Stimulated activated CD4-positive, alpha-beta T cell treated with anti-CD3 and anti-CD28 coated beads, Interleukin-12 subunit alpha, Interleukin-12 subunit beta, amount 100 ng/mL, for 48 hours (primary cell): ENCODE measurements at places on chromosomes 3 and 15.
A peak's percentile ranks its signal among the peaks of the same experiment; 100 is the strongest.

DNA sequence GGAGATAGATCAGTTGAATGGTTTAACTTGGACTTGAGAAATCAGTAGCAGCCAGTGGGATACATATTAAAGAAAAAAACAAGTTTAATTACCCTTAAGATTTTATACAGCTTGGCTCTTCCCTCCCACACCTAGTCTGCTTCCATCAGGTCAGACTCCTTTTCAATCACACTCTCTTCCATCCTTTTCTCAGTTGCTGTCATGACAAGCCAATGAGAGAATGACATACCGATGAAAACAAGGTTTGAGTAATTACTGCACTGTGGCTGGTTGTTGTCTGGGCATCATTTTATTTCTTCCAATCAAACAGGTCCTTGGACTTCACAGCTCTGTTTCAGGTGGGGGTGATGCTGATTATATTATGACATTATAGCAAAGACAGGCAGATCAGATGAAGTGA is 424.6 kb downstream of the ZBTB20 start:
- DNase-seq = no peak

DNA sequence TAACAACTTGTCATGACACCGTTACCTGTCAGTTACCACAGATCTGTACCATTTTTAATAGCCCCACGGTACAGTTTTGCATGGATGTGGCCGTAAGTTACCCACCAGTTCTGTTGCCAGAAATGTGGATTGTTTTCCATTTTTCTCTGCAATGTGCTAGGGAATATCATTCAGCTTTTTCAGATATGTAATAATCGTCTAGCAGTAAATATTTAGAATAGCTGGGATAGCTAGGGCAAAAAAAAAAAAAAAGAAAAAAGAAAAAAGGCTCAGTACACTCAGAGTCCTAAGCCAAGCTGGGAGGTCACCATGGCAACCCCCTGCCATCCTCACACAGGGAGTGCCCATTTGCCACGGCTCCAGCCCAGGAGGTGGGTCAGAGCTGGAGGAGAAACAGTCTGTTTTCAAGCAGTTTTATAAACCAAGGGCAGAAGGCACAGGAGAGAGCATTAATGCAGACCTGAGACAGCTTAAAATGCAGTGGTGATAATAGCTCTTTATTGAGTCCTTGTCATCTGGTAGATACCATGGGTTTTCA is 25.2 kb downstream of the PAQR5 start:
- no peak for DNase-seq

GRCh38 chr15:75943713-75944215 is 40.1 kb downstream of the FBXO22 start:
- no peak for DNase-seq

- DNase-seq = peak; percentile 42
Observed at GRCh38 chr3:181176601-181177000, 187.1 kb upstream of the DNAJC19 start.

DNA sequence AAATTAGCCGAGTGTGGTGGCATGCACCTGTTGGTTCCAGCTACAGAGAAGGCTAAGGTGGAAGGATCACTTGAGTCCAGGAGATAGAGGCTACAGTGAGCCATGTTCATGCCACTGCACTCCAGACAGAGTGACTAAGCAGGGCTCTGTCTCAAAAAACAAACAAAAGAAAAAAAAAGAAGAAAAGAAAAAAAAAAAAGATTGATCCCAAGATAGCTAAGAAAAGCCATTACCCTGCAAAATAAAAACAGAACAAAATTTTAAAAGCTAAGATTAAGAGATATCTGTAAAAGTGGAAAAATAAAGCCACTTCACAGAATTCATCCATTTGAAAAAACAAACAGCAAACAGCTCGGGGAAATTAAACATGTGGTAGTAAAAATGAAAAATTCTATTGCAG is 23.8 kb downstream of the LRRC2 start:
- no peak for DNase-seq

DNA sequence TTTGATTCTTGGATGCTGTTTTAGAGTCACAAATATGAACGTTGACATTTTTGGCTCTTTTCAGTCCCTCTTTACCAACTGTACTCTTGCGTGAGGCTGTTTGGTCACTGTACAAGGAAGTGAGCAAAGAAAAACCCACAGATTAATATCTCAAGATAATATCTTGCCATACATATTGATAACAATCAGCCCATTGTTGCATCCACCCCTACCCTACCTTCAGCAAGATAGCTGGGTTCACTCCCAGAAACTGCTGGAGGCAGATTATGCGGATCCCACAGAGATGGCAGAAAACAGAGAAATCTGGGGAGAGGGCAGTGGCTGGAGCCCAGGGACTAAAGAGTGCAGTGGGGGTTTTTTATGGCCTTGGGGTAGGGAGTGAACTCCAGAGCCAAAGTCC is 29.9 kb upstream of the MFSD1 start:
- no peak for DNase-seq
